ENCODE measurements at places on chromosomes 13 and 19. TPM values are rescaled to one million over a fixed set of nuclear protein-coding genes. Genes with fewer than 3 reads are reported as not detected.

- no peak for DNase-seq
These were observed 321.6 kb downstream of the NDFIP2 start for GRCh38 chr13:79802389-79803085.

GRCh38 chr19:2227415-2228156, 8.5 kb downstream of the PLEKHJ1 start:
- DNase-seq = no peak

DNA sequence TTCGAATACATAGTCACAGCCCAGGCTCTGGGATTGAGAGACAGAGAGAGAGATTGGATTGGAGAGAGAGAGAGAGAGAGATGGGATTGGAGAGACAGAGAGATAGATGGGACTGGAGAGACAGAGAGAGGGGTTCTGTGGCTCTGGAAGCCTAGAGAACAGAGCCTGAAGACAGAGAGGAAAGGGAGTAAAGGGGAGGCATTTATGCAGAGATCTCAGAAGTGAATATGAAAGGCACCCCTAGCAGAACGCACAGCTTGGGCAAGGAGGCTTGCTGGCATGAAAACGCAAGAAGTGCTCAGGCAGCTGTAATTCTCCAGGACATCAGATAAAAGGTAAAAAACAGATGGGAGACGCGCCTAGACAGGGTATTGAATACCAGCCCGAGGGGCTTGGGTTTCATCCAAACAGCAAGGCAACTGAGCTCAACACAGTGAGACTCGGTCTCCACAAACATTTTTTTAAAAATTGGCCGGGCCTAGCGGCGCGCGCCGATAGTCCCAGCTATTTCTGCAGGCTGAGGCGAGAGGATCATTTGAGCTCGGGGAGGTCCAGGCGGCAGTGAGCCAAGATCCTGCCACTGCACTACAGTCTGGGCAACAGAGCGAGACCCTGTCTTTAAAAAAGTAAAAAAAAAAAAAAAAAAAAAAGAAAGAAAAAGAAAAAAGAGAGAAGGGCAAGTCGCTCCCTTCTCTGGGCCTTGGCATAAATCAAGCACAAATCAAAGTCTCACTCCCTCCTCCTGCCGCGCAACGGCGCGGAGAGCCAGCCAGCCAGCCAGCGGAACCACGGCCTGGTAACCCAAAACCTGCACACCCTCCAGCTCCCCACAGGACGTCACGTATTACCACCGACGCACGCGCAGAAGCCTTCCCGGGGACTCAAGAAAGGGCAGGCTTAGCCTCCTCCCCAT, 774 bp upstream of the PPP2R1A start:
- peak; percentile 95 for DNase-seq

GRCh38 chr19:16571822-16572331, 338 bp downstream of the SLC35E1 start:
- no peak for DNase-seq

GRCh38 chr13:23696610-23697009, 126.4 kb downstream of the TNFRSF19 start:
- no peak for DNase-seq

Gene TMC4
- total RNA-seq = 69.5 TPM

Gene USP12
- 23.0 TPM for total RNA-seq

Gene SMAD9
- total RNA-seq = 31.9 TPM
